ENCODE measurements at places on chromosomes 7 and 10.
A peak's percentile ranks its signal among the peaks of the same experiment; 100 is the strongest.

DNA sequence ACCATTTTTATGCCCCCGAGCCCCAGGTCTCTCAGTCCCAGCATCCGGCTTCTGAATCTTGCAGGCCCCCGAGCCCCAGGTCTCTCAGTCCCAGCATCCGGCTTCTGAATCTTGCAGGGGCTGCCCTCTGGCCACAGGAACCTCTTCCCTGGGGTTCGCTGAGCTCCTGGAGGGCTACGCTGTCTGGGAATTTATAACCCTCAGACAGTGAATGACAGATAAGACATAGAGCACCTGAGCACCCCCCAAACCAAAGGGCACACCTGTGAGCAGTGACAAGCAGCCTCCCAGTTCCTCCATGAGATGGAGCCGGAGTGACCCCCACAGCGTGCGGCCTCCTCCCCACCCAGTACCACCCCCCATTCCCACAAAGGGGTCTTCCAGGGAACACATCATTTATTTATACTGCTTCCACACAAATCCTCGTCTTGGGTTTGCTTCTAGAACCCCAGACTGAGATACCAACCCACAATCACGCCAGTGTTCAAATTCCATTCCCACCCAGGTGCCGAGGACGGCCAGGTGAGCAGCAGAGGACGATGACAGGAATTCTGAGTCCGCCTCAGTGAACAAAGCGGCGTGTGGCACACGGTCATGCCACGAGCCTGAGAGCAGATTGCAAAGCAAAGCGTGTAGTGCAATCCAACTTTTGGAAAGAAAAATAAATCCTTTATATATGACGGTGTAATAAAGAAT is 57.7 kb upstream of the FAM20C start:
- no peak for DNase-seq

- no peak for DNase-seq
Observed at GRCh38 chr10:93515071-93516005, 18.9 kb downstream of the CEP55 start.

- no peak for DNase-seq
Observed at GRCh38 chr10:43906490-43906889, 257.8 kb upstream of the ZNF32 start.

DNA sequence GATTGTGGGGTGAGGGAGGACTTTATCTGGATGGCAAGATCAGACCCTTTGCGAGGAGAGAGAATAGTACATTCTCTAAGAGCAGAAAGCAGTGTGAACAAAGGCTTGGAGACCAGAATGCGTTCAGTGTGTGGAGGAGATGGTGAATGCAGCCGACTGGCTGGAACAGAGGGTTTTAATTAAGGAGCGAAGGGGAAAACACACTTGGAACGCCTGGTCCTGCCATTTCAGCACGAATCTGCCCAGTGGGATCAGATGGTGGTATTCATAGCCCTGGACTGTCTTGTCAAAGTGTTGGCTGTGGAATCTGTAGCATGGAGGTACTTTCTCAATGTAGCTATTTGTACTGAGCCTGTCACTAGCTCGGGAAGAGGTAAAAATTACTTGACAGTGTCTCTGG is 260.9 kb downstream of the SLC25A13 start:
- DNase-seq = no peak

GRCh38 chr10:108663587-108663986 is 1259.7 kb downstream of the XPNPEP1 start:
- DNase-seq = no peak

DNA sequence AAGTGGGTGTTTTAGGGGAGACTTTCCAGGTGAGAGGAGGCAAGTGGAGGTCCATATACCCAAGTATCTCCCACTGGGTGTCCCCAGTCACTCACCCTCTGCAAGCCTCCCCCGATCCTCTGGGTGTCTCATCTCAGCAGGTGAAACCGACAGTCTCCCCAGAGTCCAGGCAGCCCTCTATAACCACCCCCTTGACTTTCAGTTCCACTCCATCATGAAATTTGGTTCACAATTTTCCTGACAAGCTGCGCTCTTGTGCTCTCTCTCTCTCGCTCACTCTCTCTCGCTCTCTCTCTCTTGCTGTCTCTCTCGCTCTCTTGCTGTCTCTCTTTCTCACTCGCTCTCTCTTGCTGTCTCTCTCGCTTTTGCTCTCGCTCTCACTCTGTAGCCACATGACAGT is 8.1 kb upstream of the RABGEF1 start:
- no peak for DNase-seq

GRCh38 chr7:5435291-5436002 is 11.8 kb upstream of the TNRC18 start:
- no peak for DNase-seq

DNA sequence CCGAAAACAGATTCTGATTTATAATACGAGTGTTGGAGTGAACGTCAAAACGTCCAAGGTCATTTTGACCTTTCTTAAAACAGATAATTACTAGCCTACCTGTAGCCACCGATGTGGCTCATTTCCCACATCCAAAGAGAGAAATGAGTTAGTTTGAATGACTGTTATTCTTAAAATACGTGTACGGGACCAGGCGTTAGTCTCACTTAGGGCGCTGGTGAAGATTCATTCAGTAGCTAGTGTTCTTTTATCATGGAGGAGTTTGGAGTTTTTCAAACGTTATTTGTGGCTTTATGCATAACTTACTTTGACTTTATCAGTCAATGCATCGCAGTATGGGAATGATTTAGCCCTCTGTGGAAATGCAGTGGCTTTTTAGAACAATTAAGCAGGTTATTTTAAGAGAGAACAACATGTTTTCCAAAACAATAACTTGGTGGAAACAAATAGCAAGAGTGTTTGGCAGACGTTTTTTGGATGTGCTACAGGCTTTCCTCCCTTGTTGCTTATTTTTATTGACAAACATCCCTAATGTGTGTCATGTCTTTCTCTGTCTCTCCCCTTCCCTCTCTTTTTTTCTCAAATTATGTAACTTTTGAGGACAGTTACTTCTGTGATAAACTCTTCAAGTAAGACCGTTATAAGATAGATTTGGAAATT is 1.6 kb downstream of the BICC1 start:
- DNase-seq = no peak

- DNase-seq = no peak
Observed at GRCh38 chr10:125209591-125210355, 49.4 kb upstream of the CTBP2 start.

GRCh38 chr7:90298145-90299038 is 22.7 kb downstream of the FAM237B start:
- peak; percentile 11 for DNase-seq

DNA sequence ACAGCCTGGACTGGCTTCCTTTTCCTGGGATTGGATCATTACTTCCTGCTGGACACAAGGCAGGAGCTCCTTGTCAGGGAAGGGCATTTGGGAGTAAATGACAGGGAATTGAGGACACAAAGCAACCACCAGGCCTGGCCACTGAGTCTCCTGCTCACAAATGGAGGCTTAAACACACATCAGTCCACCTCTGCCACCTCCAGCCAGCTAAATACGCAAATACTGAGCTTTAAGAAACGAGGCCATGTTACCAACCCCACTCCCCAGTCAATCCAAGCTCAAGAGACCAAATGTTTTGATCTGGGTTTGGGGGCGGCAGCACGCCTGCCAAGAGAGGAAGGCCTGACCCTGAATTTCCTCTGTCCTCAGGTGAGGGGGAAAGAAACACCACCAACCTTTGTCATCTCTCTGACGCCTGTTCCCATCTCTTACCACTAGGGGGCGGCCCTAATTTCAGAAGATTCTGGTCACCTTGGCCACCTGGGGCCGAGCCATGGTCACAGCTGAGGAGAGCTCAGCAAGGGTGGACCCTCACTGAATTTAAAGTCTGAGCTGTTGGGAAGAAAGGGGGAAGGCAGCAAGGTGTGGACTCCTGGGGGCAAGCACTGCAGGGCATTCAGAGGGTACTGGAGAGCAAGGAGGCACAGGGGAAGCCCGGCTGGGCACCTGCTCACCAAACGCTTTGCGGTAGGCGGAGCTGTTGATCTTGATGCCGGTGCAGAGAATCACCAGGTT is 16.5 kb downstream of the AIFM2 start:
- peak; percentile 60 for DNase-seq

GRCh38 chr7:22657479-22657878 is 69.5 kb upstream of the IL6 start:
- DNase-seq = no peak

- DNase-seq = no peak
Observed at GRCh38 chr10:52486840-52487611, 172.9 kb downstream of the DKK1 start.

DNA sequence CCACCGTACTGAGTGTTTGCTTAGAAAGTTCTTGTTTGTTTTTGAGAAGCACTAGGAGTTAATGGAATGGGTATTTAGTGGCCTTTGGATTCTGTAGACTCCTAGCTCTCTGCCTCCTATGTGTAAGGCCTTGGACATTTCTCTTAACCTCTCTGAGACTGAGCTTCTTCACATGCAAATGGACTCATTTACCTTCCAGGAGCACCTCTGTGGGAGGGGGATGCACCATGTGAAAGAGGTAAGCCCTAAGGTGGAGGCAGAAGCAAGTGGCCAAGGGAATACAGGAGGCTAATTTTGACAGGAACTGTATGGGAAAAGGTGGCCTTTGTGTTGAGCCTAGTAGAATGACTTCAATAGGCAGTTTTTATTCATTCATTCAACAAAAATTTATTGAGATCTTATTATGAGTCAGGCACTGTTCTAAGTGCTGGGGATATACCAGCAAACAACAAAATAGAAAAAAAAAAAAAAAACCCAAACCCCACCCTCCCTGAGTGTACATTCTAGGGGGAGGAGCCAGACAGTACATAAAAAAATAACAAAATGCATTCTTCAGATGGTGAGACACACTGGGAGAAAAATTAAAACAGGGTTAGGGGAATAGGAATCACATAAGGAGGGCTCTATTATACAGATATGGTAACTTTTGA is 9.2 kb upstream of the EPHA1 start:
- no peak for DNase-seq

GRCh38 chr7:77903597-77903996 is 105.0 kb downstream of the PHTF2 start:
- peak; percentile 15 for DNase-seq

DNA sequence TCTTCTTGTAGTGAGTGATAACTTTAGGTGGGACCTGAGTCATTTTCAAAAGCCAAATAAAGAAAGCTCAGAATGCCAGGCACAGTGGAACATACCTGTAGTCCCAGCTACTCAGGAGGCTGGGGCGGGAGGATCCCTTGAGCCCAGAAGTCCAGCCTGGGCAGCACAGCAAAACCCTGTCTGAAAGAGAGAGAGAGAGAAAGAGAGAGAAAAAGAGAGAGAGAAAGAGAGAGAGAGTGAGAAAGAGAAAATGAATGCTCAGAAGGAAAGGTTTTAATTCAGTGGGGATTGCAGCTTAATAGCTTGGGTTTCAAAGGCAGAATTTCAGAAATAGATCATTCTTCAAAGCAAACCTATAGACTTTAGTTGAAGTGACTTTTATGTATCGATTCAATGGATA is 25.7 kb downstream of the GPNMB start:
- DNase-seq = no peak

DNA sequence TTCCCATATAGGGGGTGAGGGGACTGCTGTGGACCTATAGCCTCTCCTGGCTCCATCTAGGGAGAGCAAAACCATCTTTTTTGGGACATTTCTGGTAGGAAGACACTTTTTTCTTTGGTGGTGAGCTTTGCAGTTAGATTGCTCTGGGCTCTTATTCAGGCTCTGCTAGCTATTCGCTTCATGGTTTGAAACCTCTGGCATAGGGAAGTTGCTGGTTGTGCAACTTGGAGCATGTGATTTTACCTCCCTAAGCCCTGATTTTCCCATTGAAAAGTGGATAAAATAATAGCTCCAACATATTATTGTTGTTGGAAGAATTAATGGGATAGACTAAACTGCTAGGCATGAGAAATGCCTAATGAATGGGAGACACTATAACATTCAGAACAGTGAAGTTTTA is 69.6 kb downstream of the CYP26A1 start:
- no peak for DNase-seq

DNA sequence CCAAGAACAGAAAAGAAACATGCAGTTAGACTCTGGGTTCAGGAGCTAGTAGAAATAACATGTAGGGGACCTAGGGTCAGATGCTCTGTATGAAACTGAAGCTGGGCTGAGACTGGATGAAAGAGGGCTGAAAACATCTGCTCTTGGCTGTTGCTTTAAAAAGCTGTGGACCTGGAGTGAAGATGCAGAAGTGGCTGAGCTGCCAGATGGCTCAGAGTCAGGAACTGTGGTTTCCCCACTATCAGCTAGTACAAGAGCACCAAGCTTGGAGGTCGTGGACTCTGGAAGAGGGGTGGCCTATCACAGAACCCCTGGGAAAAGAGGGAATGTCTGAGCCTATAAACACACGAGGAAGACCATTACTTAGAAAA is 5.9 kb downstream of the ADK start:
- DNase-seq = peak; percentile 35

GRCh38 chr7:87541648-87542047 is 59.0 kb downstream of the ABCB1 start:
- no peak for DNase-seq

- no peak for DNase-seq
Observed at GRCh38 chr10:35493196-35494118, 111.7 kb upstream of the GJD4 start.

- DNase-seq = no peak
Observed at GRCh38 chr10:120039826-120040225, 147.3 kb downstream of the SEC23IP start.

DNA sequence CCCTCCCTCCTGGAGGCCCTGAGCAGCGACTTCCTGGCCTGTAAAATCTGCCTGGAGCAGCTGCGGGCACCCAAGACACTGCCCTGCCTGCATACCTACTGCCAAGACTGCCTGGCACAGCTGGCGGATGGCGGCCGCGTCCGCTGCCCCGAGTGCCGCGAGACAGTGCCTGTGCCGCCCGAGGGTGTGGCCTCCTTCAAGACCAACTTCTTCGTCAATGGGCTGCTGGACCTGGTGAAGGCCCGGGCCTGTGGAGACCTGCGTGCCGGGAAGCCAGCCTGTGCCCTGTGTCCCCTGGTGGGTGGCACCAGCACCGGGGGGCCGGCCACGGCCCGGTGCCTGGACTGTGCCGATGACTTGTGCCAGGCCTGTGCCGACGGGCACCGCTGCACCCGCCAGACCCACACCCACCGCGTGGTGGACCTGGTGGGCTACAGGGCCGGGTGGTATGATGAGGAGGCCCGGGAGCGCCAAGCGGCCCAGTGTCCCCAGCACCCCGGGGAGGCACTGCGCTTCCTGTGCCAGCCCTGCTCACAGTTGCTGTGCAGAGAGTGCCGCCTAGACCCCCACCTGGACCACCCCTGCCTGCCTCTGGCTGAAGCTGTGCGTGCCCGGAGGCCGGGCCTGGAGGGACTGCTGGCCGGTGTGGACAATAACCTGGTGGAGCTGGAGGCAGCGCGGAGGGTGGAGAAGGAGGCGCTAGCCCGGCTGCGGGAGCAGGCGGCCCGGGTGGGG is 2.2 kb downstream of the TRIM56 start:
- DNase-seq = no peak

DNA sequence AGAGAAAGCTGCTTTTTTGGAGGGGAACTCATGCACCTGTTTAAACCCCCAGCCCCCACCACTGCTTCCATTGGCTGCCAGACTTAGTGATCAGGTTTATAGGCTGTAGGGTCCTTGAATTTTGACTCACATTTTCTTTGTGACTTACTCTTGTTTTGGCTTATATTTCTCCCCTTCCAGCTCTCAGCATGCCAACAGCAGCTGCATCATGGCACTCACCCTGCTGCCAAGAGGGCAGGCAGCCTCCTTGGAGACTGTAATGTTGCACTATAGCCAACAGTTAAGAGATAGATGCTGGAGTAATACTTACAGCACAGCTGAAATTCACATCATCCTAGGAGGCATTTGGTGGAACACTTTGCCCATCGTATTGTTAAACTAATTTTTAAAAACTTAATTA is 98.0 kb upstream of the GLCCI1 start:
- DNase-seq = no peak

Measured in BE2C (cell line).